ENCODE measurements at places on chromosomes 3 and 15.

GRCh38 chr3:118912188-118912587 lies 122.5 kb downstream of the IGSF11 start:
- DNase-seq = no peak

DNA sequence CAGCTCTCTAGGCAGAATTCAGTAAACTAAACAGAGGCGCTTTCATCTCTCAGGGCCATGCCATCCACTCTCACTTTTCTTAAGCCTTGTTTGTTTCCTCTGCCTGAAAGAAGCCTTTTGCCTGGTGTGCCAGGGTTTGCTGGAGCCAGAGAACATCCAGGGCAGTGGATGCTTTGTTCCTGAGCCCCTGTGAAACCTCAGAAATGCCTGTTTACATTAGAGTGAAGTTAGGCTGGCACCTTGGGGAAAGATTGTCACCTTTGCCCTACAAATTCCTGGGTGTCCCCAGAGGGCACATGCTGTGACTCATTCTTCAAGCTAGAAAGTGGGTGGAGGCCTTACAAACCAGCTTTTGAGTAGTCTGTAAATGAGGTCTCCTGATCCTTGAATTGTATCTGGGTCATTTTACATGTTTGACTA lies 10.7 kb upstream of the TRAK1 start:
- DNase-seq = no peak

DNA sequence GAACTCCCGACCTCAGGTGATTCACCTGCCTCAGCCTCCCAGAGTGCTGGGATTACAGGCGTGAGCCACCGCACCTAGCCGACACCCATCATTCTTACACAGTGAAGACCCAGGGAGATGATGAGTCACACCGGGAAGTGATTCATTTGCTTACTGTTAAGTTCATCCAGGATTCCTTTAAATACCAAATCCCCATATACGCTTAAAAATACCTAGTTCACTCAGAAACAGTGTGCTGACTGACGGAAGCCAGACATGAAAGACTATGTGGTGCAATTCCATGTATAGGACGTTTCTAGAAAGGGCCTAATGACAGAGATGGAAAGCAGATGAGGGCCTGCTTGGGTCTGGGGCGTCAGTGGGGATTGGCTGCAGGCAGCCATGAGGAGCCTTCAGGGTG lies 75.2 kb downstream of the APBA2 start:
- no peak for DNase-seq

DNA sequence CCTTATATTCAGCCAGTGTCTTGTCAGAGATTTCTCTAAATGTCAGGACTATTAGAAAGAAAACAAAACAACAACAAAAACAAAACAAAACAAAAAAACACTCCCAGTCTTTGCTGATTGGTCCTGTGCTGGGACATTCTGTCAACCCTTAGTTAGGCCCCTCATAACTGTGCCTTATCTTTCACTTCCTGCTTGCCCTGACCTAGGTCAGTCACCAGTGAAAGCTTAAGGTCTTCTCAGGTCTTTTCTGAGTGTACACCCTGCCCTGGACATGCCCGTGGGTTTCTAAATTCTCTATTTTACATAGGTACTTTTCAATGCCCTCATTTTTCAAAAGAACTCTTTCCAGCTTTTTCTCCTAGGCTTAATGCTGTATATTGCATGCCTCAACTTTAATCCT lies 454.1 kb downstream of the GRM7 start:
- no peak for DNase-seq

DNA sequence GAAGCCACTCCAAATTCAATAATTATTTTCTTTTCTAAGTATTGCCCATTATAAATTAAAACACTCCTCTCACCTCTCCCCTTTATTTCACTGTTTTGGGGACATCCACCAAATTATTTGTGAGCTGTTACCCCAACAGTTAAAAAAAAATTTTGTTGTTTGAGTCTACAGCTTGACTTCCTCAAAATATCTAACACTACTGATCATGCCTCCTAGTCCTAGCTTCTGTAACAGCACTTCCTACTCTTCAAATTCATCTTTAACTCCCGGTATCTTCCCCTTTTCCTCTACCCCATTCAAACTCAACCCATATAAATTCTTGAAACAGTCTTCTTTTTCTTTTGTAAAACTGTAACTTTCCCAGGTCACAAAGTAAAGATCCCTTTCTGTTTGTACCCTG lies 15.9 kb downstream of the PARL start:
- no peak for DNase-seq

DNA sequence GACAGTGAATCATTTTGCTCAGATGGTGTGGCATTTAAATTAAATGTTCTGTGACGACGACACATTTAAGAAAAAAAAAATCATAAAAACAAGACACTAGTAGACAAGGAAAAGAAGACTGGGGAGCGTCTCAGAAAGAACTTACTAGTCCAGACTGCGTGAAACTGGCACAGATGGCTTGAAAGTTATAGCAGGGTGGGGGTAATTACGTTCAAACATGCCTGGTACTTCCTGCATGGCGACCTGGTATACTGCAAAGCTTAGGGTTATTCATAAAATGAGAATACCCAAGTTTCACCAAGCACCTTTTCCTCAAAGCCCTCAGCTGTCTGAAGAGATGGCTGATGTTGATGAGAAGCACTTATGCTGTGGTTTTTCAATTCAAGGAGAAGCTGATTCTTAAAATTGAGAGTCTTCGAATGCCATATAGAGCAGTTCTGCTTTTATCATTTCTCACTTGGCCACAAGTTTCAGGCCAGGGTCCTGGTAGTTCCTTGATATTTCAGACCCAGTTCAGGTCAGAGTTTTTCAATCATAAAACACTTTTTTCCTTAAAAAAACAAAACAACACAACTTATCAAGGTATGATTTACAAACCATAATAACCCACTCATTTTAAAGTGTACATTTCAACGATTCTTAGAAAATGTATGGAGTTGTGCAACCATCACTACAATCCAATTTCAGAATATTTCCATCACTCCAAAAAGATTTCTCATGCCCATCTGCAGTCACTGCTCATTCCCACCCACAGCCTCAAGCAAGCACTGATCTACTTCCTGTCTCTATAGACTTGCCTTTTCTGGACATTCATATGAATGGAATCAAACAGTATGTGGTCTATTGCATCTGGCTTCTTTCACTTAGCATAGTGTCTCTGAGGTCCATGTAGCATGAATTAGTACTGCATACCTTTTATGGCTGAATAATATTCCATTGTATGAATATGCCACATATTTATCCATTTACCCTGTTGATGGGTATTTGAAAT lies 24.7 kb downstream of the PCOLCE2 start:
- DNase-seq = no peak

DNA sequence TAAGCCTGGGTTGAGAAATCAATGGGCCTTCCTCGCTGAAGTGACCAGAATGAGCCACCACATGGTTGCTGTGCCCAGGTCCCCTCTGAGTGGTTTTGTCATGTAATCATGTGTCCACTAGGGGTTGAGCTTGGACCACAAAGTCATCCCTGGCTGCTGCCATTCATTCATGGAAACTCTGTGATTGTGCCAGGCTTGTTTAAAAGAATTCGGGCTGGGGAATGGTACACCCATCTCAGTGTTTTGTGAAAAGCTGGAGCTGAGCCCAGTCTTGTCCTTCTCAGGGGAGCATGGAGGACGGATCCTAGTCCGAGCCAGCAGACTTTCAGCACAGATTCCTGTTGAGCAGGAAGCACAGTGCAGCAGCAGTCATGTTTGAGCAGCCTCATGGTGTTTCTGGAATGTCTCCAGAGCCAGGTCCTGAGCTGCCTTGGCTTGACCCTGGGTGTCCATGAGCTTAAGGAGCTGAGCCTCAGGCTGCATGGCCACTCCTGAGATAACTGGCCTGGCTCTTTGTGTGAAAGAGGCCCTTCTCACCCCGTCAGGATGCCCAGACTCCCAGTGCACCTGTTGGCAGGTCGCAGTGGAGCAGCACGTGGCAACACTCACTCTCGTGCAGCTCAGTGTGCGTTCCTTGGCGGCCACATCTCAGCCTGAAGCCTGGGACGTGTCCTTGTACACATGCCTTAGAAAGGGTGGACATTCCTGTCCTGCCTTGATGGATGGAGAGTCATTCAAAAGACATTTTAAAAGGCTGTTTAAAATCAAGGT lies 260.3 kb upstream of the TPM1 start:
- no peak for DNase-seq

DNA sequence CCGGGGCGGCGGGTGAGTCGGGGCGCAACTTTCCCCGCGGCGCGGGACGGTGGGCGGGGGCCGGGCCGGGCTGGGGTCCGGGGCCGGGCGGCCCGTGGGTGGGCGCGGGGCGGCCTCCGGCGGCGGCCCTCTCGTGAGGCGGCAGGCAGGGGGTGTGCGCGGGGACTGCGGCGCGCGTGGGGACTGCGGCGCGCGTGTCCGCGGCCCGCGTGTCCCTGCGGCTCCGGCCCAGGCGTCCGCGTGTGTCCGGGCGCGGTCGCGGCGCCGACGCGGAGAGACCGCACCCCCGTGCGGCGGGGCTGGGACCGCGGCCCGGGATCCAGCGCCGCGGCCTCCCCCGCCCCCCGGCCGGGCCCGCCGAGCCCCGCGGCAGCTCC lies 349 bp downstream of the PLXNA1 start:
- no peak for DNase-seq

- no peak for DNase-seq
Observed at GRCh38 chr3:129503471-129504291, 24.8 kb upstream of the RHO start.

DNA sequence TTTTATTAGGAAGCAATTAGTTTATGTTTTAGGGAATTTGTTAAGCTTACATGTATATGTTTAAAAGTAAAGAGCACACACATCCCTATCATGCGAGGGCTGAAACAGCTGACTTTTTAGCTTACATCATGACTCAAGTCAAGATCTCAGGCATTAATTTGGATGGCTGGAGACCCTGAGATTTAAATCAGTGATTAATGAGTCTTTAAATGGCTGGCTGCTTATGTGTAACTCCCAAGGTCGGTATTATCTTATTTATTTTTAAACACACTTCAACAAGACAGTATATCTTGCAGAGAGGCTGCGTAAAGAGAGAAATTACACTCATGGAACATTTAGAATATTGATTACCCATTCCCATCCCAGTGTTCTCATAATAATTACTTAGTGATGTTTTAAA lies 169.4 kb downstream of the KBTBD8 start:
- DNase-seq = no peak

DNA sequence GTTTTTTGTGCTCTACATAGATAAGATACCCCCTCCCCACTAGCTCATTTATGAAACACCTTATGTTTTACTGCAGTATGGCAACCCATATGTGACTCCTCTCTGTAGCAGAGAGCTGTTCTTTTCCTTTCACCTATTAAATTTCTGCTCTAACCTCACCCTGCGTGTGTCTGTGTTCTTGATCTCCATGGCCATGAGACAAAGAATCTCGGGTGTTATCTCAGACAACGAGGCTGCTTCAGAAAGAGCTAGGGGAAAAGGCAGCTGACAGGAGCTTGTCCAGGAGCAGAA lies 18.0 kb downstream of the CCR8 start:
- no peak for DNase-seq

GRCh38 chr15:66621491-66622467 lies 56.0 kb upstream of the LCTL start:
- no peak for DNase-seq

GRCh38 chr3:168093790-168094189 lies 1.9 kb downstream of the GOLIM4 start:
- no peak for DNase-seq

DNA sequence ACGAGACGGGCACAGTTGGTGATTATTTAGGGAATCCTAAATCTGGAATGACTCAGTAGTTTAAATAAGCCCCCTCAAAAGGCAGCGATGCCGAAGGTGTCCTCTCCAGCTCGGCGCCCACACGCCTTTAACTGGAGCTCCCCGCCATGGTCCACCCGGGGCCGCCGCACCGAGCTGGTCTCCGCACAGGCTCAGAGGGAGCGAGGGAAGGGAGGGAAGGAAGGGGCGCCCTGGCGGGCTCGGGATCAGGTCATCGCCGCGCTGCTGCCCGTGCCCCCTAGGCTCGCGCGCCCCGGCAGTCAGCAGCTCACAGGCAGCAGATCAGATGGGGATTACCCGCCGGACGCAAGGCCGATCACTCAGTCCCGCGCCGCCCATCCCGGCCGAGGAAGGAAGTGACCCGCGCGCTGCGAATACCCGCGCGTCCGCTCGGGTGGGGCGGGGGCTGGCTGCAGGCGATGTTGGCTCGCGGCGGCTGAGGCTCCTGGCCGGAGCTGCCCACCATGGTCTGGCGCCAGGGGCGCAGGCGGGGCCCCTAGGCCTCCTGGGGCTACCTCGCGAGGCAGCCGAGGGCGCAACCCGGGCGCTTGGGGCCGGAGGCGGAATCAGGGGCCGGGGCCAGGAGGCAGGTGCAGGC lies 318.0 kb downstream of the FGF12 start:
- DNase-seq = no peak

- DNase-seq = peak; percentile 43
Observed at GRCh38 chr3:49276475-49277382, at the start of gene C3orf62. Gene C3orf62, minus strand, starts transcription at chr3:49277232. Its CDS starts 360 bp downstream, at chr3:49276872.

Measured in stimulated activated CD4-positive, alpha-beta T cell treated with anti-CD3 and anti-CD28 coated beads, Interleukin-15, amount 100 ng/mL, for 1 hour (primary cell).